ENCODE measurements at places on chromosomes 3 and 15.

GRCh38 chr3:12588039-12589009 lies 31.4 kb downstream of the MKRN2 start:
- DNase-seq, result no peak

- no peak for DNase-seq
These were observed 138.5 kb upstream of the ARPP21 start for GRCh38 chr3:35500641-35501350.

DNA sequence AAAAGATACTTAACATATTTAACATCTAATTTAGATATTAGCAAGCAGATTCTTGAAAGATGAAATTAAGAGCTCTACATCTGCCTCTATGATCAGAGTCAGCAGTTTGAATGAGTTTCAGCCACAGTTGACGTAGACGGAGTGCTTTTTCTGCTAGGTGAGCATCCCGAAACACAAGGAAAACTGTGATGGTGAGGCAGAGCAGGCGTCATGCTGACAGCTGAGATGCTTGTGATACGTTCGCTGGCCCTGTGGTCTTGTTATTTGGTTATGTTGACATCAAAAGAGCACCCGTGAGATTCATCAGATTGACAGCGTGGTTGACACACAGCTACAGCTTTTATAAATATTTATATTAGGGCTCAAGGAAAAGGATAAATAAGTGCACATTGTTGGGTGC lies 19.6 kb upstream of the GOLGA8B start:
- no peak for DNase-seq

DNA sequence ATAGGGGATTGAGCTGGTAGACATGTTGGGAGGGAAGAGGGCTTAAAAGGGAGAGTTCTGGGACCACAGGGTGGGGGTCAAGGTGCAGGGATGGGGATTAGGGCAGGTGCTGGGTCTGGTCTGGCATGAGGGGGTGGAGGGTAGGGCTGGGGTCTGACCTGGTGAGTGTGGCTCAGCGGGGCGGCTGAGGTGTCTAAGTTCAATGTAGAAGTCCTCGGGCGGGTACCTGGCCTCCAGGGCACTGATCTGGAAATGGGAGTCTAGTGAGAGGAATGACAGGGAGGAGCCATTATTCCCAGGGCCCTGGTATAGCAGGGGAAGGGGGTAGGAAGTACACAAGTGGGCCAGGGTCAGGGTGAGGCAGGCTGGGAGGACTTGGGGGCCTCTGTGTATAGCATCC lies 39.6 kb downstream of the RAB11A start:
- DNase-seq, result no peak

DNA sequence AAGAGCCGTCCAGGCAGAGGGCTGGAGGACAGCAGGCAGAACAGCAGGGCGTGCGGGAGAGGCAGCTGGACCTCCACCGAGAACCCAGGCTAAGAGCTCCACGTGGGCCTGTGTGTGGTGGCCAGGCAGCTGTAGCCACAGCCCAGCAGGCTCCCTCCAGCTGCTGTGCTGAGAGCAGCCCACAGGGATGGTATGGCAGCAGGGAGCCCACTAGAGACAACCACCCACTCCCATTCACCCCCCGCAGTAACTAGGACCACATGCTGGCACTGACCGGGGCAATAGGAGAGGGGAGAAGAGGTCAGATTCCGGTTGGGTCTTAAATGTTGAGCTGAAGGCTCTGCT lies 25.6 kb upstream of the MUSTN1 start:
- no peak for DNase-seq

DNA sequence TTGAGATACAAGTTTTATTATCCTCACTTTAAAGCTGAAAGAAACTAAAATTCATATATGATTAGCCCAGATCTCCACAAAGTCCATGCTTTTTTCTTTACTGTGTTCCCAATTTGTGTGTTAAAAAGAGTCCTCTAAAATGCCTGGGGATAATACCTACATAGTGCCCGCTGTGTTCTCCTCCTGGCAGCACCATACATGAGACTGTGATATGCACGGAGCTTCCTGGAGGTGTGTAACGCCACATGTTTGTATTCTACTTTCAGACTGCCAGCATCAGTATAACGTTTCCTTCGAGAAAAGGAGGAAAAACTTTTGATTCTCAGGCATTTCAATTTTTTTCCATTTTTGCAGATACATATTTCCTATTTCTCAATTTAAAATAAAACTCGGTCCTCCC lies 273.3 kb upstream of the TGFBR2 start:
- DNase-seq, result no peak

DNA sequence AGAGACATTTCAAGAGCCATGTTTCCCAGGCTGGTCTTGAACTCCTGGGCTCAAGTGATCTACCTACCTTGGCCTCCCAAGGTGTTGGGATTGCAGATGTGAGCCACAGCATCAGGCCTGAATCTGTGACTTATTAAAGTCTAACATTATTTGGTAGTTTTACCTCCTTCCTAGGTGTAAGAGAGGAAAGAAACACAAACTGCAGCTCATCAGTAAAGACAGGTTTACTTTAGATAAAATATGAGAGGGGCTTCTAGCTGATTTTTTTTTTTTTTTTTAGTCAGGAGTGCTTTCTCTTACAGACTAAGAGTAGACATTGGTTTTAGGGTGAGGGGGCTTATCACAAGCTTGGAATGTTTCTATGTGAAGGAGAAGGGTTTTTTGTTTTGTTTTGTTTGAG lies 63.9 kb upstream of the RNU6-1 start:
- no peak for DNase-seq

- DNase-seq, result no peak
These were observed 25.3 kb upstream of the PIAS1 start for GRCh38 chr15:68028888-68029207.

GRCh38 chr3:127671523-127672428 lies 976 bp upstream of the ABTB1 start:
- no peak for DNase-seq

DNA sequence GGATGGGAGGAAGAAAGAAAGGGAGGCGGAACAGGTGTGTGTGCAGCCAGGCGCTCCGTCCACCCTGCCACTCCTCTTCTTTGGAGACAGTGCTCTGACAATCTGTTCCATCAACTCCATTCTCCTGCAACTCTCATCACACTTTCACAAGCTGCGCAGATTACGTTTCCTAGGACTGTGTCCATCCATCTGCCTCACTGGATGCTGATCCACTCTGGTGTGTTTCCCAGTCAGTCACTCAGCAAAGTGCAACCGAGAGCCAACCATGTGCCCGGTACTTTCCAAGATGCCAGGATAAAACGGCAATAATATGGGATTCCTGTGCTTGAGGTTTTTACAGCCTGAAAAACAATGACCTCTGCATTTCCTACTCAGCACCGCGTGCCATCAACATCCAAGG lies 59.6 kb downstream of the SLC12A8 start:
- no peak for DNase-seq

- no peak for DNase-seq
These were observed 270.0 kb upstream of the PEX5L start for GRCh38 chr3:180306691-180307090.

- no peak for DNase-seq
These were observed 20.8 kb downstream of the LZTFL1 start for GRCh38 chr3:45821127-45821526.

- no peak for DNase-seq
These were observed 68.8 kb upstream of the ATP2B2 start for GRCh38 chr3:10574101-10574620.

DNA sequence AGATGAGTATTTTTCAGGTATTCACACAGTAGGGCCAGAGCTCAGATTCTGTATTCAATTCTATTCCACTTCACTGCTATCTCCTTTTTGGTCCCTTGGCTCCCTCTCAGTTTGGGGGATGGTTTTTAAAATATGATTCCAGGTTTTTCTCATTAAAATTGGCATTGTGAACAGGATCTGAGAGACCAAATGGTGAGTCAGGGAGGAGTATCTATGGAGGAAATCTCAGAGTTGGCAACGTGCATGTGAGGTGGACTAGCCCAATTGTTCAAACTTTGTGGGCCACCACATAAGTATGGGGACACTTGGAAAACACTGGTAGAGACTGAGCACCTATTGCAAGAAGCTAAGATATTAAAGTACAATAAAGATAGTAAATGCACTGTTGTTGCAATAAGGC lies 53.9 kb upstream of the TTC14 start:
- no peak for DNase-seq

GRCh38 chr3:124296406-124296805 lies 304.5 kb upstream of the ROPN1 start:
- DNase-seq, result no peak

- DNase-seq, result no peak
These were observed 12.9 kb downstream of the MKRN2 start for GRCh38 chr3:12569836-12570235.

DNA sequence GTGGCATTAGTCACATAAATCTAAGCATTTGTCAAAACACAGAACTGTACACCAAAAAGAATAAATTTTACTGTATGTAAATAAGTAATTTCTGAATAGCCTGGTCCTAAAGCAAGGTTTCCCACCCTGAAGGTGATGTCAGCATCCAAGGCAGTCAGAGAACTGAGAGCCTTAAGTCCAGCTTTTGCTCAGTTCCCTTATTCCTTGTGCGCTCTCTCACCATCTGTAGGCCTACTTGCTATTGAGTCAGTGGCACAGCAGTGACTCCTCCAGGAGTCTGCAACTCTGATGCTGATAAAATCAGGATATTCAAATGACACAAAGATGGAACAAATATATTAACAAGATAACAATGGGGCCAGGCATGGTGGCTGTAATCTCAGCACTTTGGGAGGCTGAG lies 22.3 kb downstream of the VPS39 start:
- DNase-seq, result no peak

DNA sequence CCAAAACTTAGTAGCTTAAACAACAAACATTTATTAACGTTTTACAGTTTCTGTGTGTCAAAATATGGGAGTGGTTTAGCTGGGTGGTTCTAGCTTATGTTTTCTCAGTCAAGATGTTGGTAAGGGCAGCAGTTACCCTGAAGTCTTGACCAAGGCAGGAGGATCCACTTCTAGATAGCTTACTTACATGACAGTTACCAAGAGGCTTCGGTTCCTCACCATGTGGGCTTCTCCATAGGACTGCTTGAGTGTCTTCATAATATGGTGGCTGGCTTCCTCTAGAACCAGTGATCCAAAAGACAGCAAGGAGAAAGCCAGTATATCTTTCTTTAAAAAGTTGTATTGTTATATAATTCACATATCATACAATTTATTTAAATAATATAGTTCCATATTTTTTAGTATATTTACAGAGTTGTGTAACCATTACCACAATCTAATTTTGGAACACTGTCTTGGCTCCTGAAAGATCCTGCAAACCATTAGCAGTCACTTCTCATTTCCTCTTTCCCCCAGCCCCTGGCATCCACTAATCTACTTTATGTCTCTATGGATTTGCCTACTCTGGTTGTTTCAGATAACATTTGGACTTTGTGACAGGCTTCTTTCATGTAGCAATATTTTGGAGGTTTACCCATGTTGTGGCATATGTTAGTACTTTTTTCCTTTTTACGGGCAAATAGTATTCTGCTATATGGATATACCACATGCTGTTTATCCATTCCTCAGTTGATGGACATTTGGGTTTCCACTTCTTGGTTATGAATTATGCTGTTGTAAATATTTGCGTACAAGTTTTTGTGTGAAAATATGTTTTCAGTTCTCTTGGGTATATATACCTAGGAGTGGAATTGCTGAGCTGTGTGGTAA lies 33.3 kb downstream of the MAPK6 start:
- no peak for DNase-seq

GRCh38 chr3:24963762-24964625 lies 464.1 kb upstream of the RARB start:
- DNase-seq, result no peak

DNA sequence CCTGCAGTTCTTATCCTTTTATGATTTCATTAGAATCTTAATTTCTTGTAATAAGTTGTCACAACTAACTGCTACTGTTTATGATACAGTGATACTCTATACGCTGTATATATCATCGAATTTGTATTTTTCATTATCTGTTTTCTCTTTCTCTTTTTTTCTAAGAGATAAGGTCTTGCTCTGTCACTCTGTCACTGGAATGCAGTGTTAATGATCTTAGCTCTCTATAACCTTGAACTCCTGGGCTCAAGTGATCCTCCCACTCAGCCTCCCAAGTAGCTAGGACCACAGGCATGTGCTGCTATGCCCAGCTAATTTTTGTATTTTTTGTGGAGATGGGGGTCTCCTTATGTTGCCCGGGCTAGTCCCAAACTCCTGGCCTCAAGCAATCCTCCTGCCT lies 14.8 kb downstream of the APH1B start:
- DNase-seq, result no peak

DNA sequence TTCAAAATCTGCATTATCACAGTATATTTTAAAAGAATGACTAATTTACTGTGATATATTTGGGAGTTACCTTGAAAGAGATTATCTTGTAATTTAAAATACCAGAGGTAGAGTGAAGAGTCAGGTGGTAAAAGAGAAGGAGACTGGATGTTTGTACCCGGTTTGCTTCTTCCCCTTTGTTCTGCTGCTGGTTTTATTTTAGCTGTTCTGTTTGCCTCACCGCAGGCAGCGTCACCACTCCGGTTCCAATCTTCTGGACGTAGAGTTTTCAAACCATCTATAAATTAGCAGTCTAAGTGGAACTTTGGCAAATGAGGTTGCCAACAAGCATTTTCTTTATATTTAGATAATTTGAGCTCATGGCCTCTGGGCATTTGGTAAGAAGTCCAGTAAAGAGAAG lies 38.2 kb downstream of the PPARG start:
- DNase-seq, result no peak

DNA sequence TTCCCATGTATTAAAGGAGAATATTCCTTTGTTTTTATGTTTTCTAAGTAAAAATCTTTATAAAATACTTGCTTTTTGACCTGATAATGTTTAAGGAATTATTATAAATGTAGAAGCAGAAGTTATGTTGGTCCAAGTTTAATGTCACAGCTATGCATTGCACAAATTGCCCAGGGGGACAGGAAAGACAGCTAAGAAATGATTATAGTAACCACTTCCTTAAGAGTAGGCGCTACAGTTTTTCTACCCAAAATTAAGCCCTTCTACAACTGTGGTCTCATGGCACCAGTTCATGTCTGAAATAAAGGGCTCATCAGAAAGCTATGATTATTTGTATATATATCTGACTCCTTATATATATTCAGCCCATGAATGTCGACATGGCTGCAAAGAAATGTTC lies 176.4 kb downstream of the GBE1 start:
- DNase-seq, result no peak

DNA sequence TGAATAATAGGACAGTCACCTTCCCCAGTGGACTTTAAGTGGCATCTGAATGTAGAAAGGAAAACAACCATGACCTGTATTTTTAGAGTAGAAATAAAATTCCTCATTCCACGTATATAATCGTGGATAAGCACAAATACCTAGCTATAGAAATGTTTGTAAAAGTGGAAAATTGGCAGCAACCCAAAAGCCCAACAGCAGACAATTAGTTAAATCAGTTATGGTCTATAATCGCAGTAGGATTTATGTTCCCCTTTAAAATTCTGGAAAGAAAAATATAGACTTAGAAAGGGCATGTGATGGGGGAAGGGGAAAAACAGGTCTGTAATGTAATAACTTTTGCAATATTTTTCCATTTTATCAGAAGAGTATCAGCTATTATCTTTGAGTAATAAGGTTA lies 241.9 kb upstream of the ST8SIA2 start:
- DNase-seq, result no peak

Data from activated CD4-positive, CD25-positive, alpha-beta regulatory T cell (primary cell).